ENCODE measurements at places on chromosomes 4 and X.

GRCh38 chr4:183738081-183738673 lies 79.1 kb downstream of the TRAPPC11 start:
- no peak for DNase-seq

GRCh38 chr4:147526272-147526654 lies 45.4 kb downstream of the EDNRA start:
- DNase-seq = no peak

- DNase-seq = no peak
Observed at GRCh38 chr4:71113294-71113693, 119.8 kb downstream of the DCK start.

DNA sequence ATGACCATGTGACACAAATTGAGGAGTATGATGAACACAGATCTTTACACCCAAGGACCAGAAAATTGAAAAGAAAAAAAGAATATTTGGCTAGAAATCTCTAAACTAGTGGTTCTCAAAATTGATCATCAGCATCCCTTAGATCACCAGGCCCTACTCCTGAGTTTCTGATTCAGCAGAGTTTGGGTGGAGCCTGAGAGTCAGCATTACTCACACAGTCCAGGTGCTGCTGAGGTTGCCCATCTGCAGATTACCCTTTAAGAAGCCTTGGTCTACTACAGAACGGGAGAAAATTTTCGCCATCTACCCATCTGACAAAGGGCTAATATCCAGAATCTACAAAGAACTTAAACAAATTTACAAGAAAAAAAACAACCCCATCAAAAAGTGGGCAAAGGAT lies 182.8 kb downstream of the MOSPD2 start:
- no peak for DNase-seq

DNA sequence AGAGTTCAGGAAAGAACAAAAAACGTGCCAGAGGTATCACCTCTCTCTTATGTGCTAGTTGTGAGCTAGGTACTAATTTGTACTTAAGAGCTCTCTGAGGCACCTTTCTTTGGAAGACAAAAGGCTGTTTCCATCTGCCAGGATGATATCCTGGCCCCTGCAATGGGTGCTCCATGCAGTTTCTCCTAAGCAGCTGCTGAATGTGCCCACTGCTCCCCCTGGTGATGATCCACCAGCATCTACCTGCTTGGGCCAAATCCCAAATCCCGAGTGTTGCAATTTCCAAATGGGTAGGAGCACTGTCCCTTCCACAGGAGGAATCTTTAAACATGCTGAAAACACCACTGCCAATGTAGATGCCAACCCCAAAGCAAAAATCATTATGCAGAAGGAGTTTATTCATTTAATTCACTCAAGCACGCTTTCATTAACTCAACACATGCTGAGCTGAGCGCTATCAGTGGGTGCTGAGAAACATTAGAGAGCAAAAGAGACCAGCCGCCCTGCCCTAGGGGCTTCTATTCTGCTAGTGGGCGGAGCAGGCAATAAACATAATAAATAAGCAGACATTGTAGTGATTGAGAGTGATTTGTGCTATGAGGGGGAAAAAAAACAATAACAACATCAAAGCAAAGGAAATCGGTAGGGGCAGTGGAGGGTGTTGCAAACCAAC lies 69.6 kb upstream of the C4orf50 start:
- no peak for DNase-seq

- no peak for DNase-seq
Observed at GRCh38 chrX:127519323-127519722, 532.9 kb downstream of the ACTRT1 start.

- no peak for DNase-seq
Observed at GRCh38 chr4:115121351-115122043, 8.1 kb upstream of the NDST4 start.

DNA sequence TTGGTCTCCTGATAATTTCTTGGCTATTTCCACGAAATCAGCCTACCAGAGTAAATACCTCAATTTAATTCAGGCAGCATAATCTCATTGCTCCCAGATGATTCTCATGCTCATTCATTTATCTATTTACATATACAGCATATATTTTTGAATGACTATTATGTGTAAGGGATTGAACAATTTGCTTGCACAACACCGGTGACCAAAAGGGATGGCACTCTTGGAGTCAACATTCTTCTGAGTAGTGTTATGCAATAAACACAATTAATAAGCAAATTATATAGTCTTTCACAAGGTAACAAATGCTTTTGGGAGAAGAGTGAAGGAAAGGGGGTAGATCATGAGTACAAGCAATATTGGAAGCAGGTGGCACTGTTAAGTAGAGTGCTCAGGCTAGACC lies 1015.3 kb downstream of the ARAP2 start:
- DNase-seq = no peak

GRCh38 chr4:149102765-149103164 lies 660.6 kb upstream of the NR3C2 start:
- DNase-seq = no peak

- DNase-seq = no peak
Observed at GRCh38 chr4:114385195-114385985, 213.2 kb upstream of the UGT8 start.

GRCh38 chrX:42803320-42803719 lies 25.4 kb upstream of the PPP1R2C start:
- no peak for DNase-seq

DNA sequence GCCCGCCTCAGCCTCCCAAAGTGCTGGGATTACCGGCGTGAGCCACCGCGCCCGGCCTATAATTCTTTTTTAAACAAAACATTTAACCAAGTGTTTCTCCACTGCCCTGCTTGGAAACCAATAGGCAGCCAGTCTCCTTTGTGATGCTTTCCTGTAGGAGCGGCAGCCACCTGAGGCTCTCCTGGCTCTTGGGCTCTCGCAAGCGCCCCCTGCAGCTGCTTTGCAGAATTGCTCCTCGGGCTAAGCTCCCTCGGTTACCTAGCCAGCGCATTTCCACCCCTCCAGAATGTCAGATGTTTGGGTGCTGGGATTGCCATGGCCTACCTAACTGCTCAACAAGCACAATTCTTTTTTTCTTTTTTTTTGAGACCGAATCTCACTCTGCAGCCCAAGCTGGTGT lies 7.7 kb downstream of the S100P start:
- DNase-seq = no peak

DNA sequence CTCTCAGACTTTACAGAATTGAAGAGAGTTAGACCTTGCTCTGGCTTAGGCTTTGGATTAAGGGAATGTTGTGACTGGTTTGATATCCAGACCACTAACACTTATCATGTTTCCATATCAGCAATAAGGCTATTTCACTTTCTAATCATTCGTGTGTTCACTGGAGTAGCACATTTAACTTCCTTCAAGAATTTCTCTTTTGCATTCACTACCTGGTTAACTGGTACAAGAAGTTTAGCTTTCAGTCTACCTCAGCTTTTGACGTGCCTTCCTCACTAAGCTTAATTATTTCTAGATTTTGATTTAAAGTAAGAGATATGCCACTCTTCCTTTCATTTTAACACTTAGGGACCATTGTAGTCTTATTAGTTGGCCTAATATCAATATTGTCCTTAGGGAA lies 62.6 kb downstream of the CASP6 start:
- DNase-seq = no peak

DNA sequence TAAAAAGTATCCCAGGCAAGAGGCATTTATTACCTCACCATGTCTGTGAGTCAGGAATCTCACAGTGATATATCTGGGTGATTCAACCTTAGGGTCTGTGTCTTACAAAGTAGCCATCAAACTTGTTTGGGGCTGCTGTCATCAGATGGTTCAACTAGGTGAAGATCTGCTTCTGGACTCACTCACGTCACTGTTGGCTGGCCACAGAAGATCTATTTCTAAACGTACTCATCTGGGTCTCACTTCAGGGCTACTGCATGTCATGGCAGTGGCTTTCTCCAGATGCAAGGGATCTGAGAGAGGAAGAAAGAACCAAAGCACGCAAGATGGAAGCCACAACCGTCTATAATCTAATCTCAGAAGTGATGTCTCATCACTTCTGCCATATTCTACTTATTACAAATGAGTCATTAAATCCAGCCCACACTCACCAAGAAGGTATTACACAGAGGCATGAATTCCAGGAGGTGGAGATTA lies 267.8 kb upstream of the ANKRD50 start:
- no peak for DNase-seq

GRCh38 chr4:157221426-157221894 lies 932 bp downstream of the GRIA2 start:
- DNase-seq = no peak

GRCh38 chr4:74682567-74683359 lies 111.6 kb downstream of the BTC start:
- no peak for DNase-seq

DNA sequence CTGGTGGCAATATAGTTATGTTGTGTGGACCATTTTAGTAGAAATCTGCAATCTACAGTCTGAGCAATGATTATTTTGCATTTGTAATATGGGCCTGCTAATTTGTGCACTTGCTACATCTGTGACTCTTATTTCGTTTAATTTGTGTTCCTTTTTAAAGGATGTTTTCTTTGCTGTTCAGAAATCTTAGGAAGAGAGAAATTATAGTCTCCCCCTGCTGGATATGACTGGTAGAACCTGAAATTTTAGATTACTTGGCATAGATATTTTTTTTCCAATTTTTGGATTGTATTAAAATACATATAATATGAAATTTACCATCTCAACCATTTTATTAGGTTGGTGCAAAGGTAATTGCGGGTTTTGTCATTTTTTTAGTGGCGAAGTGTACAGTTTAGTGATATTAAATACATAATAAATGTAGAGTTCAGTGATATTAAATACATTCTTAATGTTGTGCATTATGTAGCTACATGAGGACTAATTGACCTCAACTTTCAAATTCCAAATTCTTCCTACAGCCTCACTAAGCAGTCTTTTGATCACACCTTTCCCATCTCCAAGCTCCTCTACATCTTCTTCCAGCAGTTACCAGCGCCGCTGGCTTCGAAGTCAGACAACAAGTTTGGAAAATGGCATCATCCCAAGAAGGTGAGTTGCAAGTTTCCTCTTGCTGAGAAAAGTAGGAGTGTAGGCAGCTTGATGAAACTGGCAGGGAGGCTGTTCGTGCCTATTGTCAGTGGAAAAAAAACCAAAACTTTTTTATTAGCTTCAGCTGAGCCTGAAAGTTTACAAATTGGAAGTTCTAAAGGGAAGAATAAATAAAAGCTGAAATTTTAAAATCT lies 82.2 kb downstream of the FNIP2 start:
- no peak for DNase-seq

DNA sequence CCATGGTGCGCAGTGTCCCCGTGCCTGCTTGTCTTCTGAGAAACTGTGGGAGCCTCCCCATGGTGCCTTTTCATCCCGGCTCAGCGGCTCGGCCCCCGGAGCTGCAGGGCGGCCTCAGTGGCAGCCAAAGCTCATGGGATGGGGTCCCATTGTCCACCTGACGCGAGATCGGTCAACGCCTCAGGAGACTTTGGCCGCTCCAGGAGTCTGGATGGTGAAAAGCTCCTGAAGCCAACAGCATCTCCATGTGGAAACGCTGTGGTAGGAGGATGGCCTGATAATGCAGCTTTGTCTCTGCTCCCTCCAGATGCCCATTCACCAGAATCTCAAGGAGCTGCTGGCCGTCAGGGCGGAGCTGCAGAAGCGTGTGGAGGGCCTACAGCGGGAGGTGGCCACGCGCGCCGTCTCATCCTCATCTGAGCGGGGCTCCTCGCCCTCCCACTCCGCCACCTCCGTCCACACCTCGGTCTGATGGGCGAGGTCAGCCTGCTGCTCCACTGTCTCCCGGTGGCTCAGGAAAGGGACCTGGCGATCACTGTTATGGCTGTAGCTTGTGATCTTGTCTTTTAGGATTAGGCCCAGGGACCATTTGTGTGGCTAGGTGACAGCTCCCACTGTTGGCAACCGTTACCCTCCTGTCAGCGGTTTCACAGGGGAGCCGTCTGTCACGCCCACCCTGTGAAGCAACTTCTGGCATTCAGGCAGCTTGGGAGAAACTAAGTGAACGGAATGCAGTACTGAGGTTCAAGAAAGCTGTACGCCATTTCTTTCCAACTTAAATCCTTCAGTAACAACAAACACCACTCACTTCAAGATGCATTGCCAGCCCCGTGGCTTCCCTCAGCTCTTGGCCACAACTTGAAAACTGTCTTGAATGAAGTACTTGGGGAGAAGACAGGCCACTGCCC lies 69.3 kb downstream of the MTMR1 start:
- DNase-seq = no peak

- DNase-seq = no peak
Observed at GRCh38 chrX:20609916-20610415, 343.3 kb upstream of the RPS6KA3 start.

GRCh38 chrX:31200430-31200829 lies 128.6 kb upstream of the FTHL17 start:
- DNase-seq = no peak

- no peak for DNase-seq
Observed at GRCh38 chr4:34814266-34814665, 1430.0 kb downstream of the ARAP2 start.

GRCh38 chr4:141121768-141122454 lies 11.4 kb downstream of the RNF150 start:
- DNase-seq = no peak

- DNase-seq = no peak
Observed at GRCh38 chr4:150782921-150783320, 201.0 kb downstream of the MAB21L2 start.

GRCh38 chr4:74327762-74328161 lies 19.5 kb downstream of the EPGN start:
- DNase-seq = no peak

- peak; percentile 15 for DNase-seq
Observed at GRCh38 chr4:56979421-56980072, 851 bp downstream of the POLR2B start.

Data from activated CD8-positive, alpha-beta memory T cell treated with anti-CD3 and anti-CD28 coated beads for 1 hour (primary cell).